K562 (cell line): ENCODE measurements at places on chromosomes 16 and 17.
A peak's percentile ranks its signal among the peaks of the same experiment; 100 is the strongest.

DNA sequence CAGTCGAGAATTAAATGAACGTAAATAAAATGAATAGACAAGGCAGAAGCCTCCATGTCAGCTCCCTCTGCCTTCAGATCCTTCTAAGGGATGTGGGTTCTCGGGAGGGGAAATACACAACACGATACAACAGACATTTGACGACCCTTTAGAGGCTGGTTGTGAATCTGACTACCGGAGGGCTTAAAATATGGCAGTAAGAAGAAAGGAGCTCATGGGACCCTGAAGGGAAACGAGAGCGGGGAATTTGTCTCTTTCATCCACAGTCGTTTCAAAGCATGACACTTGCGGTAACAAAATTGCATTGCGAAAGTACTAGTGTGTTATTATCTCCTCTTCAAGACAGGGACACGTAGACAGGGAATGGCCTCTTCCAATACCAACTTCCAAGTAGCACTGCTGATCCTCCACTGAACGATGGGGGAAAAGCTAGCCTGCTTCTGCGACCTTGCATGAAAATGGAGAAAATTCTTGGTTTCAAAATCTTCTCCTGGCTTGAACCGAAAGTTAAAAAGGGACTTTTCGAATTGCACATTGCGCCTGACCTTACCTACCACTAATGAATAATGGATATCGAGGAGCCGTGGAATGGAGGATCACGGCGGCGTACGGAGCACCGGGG lies 1.2 kb upstream of the TNRC6C start:
- DNase-seq = peak; percentile 31

- no peak for DNase-seq
Observed at GRCh38 chr17:15469260-15469659, 1.8 kb upstream of the CDRT4 start.

GRCh38 chr16:79093554-79093967 lies 507.0 kb downstream of the MAF start:
- peak; percentile 10 for DNase-seq

GRCh38 chr17:16287563-16288027 lies 65.7 kb downstream of the CENPV start:
- peak; percentile 68 for DNase-seq

DNA sequence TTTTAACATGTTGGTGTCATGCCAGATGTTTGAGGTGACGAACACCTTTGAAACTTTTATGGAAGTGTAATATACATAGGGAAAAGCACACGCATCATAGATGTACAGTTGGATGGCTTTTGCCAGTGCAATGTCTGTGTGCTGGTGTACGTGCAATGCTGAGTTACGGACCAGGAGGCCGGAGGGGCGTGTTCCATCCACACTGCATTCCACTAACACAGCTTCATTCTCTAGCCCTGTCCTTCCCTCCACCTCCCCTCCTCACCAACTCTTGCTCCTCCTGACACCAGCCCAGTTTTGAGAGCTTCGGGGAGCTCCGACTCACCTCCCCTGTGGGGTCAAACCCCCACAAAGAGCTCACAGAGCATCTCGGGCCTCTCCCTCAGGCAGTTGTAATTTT lies 358.8 kb downstream of the C16orf95 start:
- no peak for DNase-seq

DNA sequence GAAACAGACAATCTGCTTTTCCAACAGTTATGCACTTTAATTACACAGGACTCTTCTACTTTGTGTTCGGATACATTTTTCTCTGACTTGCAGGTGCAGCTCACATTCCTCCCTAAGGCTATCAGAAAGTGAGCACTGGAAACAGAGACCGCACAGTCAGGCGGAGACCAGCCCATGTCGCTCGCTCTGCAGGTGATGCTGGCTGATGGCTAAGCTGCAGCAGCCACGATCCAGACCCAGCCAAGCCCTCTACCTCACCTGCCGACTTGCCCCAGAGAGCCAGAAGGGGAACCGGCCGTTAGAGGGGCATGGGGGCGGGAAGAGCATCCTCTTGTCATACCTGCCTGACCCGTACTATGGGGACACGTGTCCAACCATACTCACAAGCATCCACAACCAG lies 33.8 kb downstream of the MAP1LC3B start:
- DNase-seq = no peak

GRCh38 chr16:68445458-68445857 lies 2.9 kb downstream of the SMPD3 start:
- peak; percentile 44 for DNase-seq
